CD8-positive, alpha-beta T cell (primary cell): ENCODE measurements at places on chromosomes 12 and 14. TPM values are rescaled to one million over a fixed set of nuclear protein-coding genes. Genes with fewer than 3 reads are reported as not detected.

DNA sequence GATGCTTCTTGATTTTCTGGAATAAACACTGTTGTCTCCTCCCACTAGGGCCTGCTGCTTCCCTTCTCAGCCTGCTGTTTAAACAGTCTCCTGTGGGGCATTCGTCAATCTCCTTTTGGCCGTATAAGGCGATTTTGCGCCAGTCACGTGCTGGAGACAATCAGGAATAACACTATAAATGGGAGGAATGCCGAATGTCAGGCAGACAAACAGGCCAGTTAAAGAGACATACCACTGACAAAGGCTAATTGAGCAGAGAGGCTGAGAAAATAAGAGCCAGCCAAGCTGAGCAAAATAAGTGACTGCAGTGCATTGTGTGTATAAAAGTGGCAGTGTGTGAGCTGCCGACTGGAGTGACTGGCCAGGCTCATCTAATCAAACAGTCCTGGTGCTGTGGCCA is 23.3 kb downstream of the DMAC2L start:
- DNase-seq: no peak

DNA sequence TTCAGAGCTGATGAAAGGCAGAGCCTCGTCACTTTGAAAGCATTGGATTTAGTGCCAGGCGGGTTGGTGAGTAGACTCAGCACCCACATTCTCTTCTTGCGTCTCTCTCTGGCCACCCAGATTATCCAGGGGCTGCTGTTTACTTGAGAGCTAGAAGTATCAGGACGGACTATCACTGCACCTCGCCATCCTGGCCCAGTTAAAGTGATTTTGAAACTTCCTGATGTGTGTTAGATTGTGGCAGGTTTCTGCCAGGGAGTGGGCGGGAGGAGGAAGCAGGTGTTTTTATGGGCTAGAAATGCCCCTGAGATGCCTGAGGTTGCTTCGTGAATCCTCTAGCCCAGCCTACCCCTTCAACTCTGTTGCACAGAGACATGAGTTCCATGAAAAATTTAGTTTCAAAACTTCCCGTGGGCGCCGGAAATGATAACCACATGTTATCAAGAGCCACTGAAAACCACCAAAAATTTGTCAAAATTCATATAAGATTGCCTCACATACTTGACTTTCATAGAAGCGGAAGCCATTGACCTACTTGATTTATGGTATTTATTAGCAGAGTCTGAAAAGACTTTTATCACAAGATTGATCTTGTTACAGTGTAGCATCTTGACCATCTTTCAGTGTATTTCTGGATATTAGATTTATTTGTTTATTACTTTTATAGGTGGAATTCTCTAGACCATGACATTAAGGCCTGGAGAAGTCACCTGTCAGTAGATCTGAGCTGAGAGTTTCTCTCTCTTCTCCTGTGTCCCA is 466.0 kb downstream of the RAD51B start:
- peak; percentile 62 for DNase-seq

DNA sequence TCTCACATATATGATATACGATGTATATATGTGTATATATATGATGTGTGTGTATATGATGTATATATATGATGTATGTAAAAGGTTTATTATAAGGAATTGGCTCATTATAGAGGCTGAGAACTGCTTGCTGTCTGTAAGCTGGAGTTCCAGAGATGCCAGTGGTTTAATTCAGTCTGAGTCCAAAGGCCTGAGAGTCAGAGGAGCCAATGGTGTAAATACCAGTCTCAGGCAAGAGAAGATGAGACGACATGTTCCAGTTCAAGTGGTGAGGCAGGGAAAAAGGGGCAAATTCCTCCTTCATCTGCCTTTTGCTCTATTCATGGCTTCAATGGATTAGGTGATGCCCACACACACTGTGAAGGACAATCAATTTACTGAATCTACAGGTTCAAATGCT is 17.1 kb upstream of the STYK1 start:
- no peak for DNase-seq

- no peak for DNase-seq
These were observed 18.4 kb upstream of the KRR1 start for GRCh38 chr12:75529826-75530225.

DNA sequence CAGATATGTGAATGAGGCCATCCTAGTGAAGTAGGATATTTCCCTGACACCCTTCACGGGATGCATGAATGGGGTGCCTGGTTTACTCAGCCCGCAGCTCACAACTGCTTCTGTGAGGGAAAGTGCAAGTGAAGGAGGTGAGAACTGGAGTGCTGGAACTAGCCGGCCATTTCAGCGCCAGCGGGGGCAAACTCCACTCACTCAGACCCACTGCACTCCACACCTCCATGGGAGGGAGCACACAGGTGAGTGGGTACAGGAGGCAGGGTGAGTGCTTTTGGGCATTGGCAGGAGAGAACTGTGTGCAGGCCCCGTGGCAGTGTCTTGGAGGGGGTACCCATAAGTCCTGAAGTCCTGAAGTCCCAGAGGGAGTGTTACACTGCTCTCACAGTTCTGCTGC is 1008.4 kb downstream of the SLC6A15 start:
- no peak for DNase-seq

Gene LPAR5
- total RNA-seq: 6.8 TPM

Gene RHEBL1
- total RNA-seq: 4.7 TPM

Gene HOXC10
- total RNA-seq: not detected
